GM13977 (cell line): ENCODE measurements at places on chromosomes 13 and 19.

GRCh38 chr13:66849706-66850105 lies 380.4 kb downstream of the PCDH9 start:
- DNase-seq = no peak

DNA sequence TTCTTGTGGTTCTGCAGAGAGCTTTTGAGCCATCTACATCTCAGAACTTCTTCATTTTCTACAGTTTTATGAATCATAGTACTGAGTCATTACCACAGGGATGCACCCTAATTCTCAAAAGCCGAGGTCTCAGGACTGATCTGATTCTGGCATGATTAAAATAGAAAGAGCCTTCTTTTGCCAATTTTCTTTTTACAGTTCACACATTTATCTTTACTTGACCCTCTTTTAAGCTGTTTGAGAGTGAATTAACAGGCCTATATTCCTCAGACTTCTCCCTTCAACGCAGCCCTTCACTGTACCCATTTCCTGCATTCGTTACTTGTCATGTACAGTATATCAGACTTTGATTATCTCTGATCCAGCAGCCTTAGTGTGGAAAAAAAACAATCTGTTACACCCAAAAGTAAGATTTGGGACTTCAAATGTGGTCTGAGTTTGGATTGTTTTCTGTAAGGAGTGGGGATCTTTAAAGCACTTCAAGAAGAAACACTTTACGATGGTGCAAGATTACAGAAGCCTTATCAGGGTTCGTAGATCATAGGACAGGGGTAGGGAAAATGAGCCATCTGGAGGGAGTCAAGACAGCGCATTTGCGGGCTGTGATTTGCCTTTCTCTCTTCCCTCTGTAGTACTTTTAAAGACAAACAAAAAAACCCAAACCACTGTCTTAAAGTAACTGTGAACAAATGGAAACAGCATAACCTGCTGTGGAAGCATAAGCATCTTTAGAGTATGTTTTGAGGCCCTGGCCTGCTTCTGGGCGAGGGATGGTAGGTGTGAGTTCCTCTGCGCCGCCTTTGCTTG lies 15.3 kb upstream of the GPR183 start:
- peak; percentile 72 for DNase-seq

GRCh38 chr19:47156861-47157430 lies 26.3 kb downstream of the SAE1 start:
- DNase-seq = peak; percentile 28

- no peak for DNase-seq
Observed at GRCh38 chr19:24049537-24049936, 37.5 kb upstream of the ZNF254 start.

- DNase-seq = no peak
Observed at GRCh38 chr19:5957170-5957569, 20.8 kb downstream of the RANBP3 start.

GRCh38 chr19:30651066-30651465 lies 278.9 kb downstream of the ZNF536 start:
- DNase-seq = no peak

- DNase-seq = no peak
Observed at GRCh38 chr13:110186231-110186855, 120.6 kb downstream of the COL4A1 start.

- no peak for DNase-seq
Observed at GRCh38 chr19:2334986-2335846, 6.7 kb downstream of the SPPL2B start.

DNA sequence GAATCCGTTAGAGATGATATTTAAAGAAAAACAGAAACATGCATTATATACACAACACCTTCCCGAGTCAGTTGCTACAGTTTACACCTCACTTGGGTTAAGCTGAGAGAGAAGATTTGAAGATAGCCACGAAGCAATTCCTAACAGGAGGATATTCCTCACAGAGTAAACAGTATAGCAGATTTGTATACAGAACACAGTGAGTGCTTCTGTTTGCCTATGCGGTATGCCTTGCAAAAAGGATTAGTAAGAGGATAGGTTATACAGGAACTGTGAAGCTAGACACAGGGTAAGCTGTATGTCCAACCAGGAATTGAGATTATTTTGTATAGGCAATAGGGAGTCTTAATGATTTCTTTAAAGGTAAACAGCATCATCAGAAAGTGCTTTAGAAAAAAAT lies 471.8 kb downstream of the LIG4 start:
- DNase-seq = no peak

DNA sequence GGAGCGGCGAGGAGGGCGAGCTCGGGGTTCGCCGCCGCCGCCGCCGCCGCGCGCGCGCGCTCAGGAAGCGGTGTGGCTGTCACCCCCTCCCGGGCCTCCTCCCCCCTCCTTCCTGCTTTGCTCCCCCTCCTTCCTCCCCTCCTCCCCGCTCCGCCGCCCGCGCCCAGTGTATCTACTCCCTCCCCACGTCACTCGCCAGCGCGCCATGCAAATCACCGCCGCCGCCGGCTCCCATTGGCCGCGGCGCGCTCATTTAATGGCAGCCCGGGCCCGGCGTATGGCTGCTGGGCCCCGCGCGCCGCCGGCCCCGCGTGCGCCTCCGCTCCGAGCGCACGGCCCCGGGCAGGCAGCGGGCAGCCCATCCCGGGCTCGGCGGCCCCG lies 335 bp upstream of the SOX1 start:
- no peak for DNase-seq

DNA sequence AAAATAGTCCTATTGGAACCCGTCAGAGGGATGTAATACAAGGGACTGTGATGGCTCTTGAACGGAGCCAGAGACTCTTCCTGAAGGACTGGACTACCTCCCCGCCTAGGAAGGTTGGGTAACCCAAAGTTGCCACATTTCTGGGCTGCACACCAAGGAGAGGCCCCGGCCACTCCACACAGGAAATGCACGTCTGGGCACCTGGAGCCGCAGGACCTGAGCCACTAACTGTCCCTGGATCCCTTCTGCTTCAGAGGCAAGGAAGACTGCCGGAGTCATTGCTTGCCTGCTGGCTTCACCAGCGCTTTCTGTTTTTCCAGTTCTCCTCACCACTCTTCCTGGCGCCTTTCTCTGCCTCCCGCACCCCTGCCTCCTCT lies 1.2 kb upstream of the FLT1 start:
- no peak for DNase-seq

DNA sequence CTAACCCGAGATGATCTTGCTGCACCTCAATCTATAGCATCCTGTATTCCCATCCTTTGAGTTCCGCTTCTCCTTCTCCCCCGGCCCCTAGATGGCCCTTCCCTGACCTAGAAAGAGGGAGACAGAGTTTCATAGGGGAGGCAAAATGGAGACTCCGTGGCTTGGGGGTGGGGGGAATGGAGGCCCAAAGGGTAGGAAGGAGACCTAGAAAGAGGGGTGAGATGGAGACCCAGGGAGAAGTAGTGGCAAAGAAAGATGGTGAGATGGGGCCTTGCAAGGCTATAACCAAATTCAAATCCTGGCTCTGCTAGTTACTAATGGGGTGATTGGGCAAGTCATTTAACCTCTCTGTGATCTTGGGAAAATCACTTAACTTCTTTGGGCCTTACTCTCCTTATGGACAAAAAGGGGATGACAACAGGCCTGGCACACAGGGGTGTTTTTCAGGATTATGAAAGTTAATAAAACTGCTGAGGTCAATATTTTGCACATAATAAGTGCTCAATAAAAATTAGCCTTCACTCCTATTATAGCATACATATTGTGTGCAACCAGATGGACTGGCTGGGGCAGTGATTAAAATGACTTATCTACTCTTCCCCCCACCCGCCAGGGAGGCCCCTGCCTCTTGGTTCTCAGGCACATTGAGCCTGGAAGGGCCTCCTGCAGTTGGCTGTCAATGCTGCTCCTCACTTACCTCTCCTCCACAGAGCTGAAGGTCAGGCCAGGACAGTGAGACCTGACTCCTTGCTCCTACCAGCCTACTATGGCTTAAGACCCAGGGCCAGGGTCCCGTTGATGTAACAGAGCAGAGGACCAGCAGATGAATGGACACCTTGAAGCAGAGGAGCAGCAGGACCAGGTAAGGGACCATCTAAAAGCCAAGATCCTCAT lies 633 bp downstream of the SPHK2 start:
- DNase-seq = no peak

- DNase-seq = no peak
Observed at GRCh38 chr13:95677564-95678266, 776 bp downstream of the DNAJC3 start.

GRCh38 chr13:99301913-99302636 lies 5.1 kb downstream of the GPR183 start:
- no peak for DNase-seq

- no peak for DNase-seq
Observed at GRCh38 chr13:51034906-51035305, 76.2 kb downstream of the C13orf42 start.

GRCh38 chr13:82661126-82661525 lies 1221.1 kb downstream of the SLITRK1 start:
- no peak for DNase-seq

DNA sequence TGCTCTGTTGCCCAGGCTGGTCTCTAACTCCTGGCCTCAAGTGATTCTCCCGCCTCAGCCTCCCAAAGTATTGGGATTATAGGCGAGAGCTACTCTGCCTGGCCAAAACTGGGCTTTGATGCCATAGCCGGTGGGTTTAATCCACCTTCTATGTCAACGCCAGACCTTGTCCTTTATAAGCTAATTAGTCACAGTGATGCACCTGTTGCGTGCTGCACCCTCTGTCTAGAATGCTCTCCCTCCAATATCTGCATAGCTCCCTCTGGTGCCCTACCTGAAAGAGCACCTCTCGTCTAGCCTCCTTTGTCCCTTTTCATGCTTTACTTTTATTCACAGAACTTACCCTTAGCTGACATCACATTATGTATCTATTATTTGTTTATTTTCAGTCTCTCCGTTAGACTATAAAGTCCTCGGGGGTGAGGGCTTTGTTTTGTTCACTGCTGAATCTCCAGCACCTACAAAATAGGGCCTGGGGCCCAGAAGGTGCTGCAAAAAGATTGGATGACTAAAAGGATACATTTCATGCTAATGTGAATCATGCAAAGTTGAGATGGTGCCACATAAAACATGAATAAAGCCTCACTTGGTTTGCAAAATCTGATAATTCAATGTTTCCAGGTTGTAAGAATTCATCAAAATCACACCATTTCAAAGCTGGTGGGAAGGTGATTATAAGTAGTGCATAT lies 148.1 kb downstream of the USP12 start:
- DNase-seq = no peak

DNA sequence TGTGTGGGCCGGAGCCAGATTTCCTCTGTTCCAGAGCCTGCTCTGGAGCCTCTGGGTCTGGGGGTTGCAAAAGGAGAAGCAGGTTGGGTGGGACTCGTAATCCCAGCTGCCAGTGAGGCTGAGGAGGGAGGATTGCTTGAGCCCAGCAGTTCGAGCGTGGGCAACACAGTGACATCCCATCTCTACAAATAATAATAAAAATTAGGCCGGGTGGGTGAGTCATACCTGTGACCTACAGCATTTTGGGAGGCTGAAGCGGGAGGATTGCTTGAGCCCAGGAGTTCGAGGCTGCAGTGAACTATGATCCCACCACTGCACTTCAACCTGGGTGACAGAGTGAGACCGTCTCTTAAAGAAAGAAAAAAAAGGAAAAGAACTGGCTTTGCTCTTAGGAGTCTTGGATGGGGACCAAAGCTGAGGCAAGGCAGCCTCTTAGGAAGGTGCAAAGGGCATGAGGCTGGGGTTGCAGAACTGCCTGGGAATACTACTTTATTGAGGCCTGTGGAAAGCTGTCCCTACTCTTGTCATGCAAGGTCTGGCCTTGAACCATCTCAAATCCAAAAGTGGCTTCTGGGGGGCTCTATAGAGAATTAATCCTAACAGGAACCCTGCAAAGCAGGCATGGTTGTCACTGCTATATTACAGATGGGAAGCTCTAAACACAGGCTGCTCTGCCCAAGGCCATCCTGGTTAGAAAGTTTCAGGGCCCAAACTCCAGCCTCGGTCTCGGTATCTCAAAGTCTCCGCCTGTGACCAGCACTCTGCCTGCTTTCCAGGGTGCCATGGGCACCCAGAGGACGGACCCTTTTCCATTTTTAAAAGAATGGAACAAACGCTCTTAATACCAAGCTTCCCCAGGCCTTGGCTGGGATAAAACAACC lies 880 bp upstream of the C19orf12 start:
- DNase-seq = no peak

DNA sequence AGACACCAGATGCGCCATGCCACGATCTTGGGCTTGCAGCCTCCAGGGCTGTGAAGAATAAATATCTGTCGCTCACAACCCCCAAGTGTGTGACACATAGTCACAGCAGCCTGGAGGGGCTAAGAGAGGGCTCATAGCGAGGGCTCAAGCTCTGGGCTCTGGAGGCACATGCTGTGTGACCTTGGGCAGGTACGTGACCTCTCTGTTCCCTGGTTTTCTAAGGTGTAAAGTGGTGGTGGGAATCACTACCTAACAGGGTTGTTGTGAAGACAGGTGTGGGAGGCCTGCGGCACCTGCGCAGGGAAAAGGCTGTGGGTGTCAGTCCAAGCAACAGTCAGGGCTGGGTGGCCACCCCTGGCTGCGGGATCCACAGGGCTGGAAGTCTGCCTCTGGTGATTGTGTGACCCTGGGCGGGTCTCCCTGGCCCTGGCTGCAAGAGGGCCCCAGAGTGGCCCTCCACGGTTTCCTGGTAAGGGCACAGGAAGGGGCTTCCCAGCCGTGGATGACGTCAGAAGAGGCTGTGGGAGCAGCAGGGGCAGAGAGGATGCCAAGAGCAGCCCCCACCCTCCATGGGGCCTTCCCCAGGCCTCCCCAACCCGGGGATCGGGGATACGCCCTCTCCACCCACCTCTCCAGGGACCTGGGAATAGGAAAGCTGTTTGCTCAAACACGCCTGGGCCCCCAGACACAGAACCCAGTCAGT lies 218.8 kb upstream of the SGCG start:
- no peak for DNase-seq

DNA sequence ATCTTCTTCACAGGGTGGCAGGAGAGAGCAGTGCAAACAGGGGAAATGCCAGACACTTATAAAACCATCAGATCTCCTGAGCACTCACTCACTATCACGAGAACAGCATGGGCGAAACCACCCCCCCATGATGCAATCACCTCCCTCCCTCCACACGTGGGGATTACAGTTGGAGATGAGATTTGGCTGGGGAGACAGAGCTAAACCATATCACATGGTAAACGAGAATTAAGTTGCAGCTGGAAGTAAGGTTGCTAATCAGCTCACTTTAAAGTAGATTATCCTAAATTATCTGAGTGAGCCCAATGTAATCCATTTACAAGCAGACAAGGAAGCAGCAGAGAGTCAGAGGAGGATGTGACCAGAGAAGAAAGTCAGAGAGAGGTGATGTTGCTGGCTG lies 102.2 kb upstream of the IPO5 start:
- no peak for DNase-seq

DNA sequence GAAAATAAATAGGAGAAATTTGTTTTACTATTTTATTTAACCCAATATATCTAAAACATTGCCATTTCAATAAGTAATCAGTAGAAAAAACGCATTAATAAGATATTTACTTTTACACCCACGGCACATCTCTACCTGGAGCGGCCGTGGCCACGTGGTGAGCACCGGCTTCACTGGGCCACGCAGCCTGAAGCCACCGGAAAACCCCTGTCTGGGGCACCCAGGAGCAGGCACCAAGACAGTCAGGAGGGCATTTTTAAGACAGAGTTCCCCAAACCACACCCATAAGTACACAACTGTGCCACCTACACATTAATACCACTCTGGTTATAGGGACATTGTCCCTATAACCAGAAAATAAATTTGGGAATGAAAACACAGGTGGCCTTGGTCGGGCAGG lies 80.9 kb downstream of the SPACA7 start:
- no peak for DNase-seq

- no peak for DNase-seq
Observed at GRCh38 chr19:21322528-21322927, 6.7 kb downstream of the ZNF708 start.

- DNase-seq = peak; percentile 69
Observed at GRCh38 chr13:99214232-99214631, 13.6 kb downstream of the UBAC2 start.
